ENCODE measurements at places on chromosomes 1 and 21. TPM values are rescaled to one million over a fixed set of nuclear protein-coding genes. Genes with fewer than 3 reads are reported as not detected.

DNA sequence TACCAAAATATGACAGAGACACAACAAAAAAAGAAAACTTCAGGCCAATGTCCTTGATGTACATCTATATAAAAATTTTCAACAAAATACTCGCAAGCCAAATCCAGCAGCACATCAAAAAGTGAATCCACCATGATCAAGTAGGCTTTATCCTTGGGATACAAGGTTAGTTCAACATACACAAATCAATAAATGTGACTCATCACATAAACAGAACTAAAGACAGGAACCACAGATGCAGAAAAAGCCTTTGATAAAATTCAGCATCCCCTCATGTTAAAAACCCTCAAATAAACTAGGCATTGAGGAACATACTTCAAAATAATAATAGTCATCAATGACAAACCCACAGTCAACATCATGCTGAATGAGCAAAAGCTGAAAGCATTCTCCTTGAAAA, 101.5 kb downstream of the NME7 start:
- DNase-seq: no peak

GRCh38 chr1:43285269-43285990, at the start of gene C1orf210:
TSS of gene C1orf210 (minus strand) at chr1:43285581. CDS start at chr1:43283270, 2,311 bp downstream.
- peak; percentile 85 for DNase-seq

GRCh38 chr1:84403347-84403746, 5.1 kb downstream of the DNASE2B start:
- DNase-seq: no peak

DNA sequence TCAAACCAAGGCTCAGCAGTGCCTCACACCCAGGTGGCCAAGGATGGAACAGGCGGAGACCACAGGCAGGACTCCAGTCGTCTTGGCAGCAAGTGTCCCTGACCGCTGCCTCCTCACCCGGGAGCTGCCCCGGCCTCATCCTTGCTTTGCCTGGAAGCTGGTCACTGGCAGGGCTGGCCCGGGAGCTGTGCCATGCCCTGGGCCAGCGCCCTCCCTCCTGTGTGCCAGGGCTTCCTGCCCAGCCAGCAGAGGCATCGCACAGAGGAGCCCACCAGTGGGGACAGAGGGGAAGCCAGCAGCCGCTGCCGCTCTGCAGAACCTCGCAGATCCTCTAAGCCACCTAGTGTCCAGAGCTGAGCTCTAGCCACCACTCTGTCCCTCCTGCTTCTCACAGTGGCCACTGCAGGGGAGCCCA, 7.8 kb downstream of the CASZ1 start:
- DNase-seq: no peak

DNA sequence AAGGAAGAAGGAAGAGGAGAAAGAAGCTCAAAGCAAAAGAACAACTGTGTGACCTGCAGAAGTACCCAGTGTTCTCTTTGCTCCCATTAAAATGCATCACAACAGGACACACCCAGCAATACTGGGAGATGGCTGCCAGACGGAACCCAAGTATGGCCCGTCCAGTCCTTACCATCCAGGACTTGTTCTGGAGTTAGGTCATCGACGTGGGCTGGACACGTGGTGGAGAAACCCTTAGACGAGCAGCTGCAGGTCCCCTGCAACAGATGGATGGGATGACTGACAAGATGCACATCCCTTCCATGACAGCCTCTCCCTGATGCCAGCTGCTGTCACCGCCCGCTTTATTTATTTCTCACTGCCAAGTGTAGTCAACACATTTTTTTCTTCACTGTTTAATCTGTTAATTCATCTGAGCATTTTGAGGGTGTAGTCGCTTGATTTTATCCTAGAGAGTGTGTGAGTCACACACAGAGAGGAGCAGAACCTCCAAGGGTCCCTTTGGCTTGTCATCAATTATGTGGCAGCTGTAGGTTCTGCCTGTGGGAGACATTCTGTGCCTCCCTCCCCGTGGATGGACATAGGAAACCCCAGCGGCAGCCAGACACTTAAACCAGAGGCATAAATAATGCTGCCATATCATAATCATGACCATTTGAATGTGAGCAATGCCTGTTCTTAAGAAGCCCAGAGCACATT, 80.9 kb downstream of the ABCA4 start:
- DNase-seq: no peak

DNA sequence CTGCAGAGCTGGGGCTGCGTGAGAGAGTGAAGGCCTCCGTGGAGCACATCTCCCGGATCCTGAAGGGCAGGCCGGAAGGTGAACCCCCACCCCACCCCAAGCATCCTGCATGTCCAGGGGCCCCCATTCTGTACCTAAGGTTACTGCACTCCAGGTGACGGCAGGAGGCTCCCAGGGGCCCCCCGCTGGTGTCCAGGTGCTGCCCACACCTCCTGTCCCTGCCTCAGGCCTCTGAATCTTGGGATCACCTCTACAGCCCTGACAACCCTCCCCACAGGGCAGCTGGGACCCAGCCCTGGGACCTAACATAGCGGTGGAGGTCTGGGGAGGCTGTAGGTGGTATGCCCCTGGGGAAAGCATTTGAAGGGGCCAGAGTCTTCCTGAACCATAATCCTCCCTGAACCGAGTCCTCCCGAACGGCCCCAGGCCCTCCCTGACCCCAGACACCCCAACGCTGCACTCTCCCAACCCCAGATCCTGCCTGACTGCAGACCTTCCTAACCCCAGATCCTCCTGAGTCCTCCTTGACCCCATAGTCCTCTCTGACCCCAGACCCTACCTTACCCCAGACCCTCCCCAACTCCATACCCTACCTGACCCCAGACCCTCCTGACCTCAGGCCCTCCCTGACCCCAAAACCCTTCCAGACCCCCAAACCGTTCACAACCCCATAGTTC, 33.5 kb downstream of the TRIM11 start:
- no peak for DNase-seq

Gene VHLL
- total RNA-seq: 0.77 TPM

Gene CD1B
- not detected for total RNA-seq

Gene DNM3
- 0.64 TPM for total RNA-seq

Gene KRTAP19-3
- not detected for total RNA-seq

Gene GNG12
- total RNA-seq: 88.3 TPM
